DMS53 (cell line): ENCODE measurements at places on chromosomes 2 and 18.

GRCh38 chr2:11073776-11074175 is 81.5 kb upstream of the SLC66A3 start:
- DNase-seq = peak; percentile 40

DNA sequence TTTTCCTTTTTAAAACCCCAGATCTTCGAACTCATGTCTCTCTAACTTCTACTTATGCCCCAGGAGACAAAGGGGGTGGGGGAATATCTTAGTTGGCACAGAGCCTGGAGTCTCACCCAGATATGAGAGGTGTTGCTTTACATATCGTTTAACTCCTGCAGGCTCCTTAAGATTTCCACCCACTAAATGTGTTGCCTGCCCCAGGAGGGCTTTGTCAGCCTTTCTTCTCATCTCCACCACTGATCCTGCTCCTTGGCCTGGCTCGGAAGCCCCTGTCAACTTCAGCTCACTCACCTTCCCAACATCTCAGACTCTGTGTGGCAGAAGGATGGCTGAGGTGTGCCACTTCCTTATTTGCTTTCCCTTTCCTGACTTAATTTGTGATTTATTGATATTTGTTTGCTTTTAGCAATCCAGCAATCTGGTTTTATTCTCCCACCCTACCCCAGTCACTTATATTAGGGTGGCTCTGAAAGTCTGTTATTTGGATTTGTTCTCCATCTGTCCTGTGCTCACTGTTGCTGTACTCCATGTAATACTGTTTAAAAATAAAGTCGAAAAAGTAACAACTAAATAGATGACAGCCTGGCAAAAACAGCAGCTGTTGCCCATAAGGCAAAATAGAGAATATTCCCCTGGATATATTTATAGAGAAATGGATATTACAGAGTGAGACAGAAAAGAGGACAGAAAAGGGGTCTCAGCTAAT is 200.6 kb downstream of the ZBTB7C start:
- DNase-seq = peak; percentile 53

GRCh38 chr2:10820562-10820961 is 8.0 kb upstream of the PDIA6 start:
- DNase-seq = no peak

DNA sequence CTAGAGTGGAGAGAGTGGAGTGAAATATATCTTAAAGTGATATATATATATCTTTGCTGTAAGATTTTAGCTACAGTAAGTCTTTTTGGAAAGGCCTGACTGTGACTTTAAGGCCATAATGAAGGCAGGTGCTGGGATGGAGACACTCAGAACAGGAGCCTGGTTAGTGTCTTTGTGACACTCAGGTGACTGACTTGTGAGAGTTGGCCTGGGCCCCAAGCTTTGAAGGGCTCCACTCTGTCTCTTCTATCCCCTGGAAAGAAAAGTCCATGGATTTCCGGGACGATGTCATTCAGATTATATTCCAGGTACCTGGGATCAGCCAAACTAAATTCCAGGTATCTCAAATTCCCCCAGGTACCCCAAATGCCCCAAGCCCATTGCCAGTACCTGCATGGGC is 276.6 kb downstream of the PDE11A start:
- DNase-seq = no peak

DNA sequence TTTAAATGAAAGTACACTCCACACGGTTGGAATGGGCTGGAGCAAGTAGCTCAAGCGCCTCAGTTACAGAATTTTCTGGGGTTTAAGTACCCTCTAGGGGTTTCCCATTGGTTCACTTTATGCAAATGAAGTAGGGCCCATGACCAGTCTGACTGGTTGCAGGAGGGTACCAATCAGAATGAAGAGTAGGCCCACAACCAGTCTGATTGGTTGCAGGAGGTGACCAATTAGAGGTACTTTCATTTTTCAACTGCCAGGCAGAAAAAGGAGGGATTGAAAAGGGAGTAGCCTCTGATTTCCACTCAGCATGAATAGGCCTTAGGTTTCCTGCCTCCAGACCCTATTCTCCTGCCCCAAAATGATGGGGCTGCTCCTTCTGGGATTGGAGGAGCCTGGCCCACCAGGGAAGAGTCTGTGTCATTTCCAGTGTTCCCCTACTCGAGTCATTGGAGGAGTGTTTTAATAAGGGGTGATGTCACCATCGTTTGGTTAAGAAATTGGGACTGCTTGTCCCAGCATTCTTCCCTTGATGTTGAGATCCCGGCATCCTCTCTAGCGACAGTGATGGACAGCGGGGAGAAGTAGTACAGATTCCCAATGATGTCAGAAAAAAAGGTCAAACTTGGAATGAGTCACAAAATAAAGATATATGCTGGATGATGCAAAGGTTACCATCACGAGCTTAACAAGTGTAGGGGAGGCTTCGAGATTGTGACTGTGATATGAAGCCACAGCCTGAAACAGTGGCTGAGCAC is 210.4 kb downstream of the SH3BP4 start:
- DNase-seq = peak; percentile 19

GRCh38 chr2:145324748-145325147 is 804.8 kb upstream of the ZEB2 start:
- DNase-seq = no peak

GRCh38 chr2:32905270-32905669 is 41.5 kb upstream of the LTBP1 start:
- no peak for DNase-seq
